ENCODE measurements at places on chromosomes 1 and 21.
A peak's percentile ranks its signal among the peaks of the same experiment; 100 is the strongest.

GRCh38 chr1:193367863-193368262, 181.4 kb upstream of the B3GALT2 start:
- DNase-seq = no peak

GRCh38 chr1:202117898-202118371, 4.8 kb upstream of the GPR37L1 start:
- DNase-seq = no peak

GRCh38 chr1:172915271-172915670, 135.5 kb downstream of the TNFSF18 start:
- no peak for DNase-seq

GRCh38 chr1:93427656-93428055, 20.3 kb upstream of the FNBP1L start:
- DNase-seq = no peak

- DNase-seq = no peak
Observed at GRCh38 chr1:46801323-46802055, 2.6 kb downstream of the CYP4B1 start.

DNA sequence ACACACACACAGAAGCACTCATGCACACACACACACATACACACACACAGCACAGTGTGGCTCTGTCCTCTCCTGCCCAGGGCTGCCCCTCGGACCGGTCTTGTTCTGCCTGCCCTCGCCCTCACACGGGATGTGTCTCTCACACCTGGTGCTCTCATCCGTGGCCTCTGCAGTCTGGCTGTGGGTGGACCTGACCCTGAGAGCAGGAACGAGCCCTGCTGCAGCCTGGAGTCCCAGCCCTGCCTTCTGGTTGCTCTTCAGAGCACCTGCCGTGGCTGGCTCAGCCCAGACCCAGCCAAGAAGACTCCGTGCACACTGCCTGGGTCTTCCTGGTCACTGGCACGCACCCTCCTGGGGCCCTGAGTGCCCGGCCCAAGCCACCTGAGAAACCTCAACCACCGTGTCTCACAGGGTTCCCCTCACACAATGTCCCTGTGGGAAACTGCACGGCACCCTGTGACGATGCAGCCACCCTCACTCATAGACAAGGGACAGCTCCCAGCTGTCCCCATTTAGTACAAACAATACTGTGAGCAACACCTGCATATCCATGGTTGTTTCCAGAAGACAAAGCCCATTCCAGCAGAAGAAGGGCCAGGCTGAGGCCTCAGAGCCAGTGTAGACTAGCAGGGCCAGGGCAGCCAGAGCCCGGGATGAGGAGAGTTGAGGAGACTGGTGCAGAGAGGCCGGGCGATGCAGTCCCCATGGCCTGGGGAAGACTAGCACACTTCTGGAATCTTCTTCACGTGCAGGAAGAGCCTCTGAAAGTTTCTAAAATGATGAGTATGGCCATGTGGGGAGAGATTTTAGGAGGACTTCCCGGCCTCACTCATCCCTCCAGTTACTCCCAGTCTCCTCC, 234.0 kb downstream of the NPHP4 start:
- DNase-seq = no peak

DNA sequence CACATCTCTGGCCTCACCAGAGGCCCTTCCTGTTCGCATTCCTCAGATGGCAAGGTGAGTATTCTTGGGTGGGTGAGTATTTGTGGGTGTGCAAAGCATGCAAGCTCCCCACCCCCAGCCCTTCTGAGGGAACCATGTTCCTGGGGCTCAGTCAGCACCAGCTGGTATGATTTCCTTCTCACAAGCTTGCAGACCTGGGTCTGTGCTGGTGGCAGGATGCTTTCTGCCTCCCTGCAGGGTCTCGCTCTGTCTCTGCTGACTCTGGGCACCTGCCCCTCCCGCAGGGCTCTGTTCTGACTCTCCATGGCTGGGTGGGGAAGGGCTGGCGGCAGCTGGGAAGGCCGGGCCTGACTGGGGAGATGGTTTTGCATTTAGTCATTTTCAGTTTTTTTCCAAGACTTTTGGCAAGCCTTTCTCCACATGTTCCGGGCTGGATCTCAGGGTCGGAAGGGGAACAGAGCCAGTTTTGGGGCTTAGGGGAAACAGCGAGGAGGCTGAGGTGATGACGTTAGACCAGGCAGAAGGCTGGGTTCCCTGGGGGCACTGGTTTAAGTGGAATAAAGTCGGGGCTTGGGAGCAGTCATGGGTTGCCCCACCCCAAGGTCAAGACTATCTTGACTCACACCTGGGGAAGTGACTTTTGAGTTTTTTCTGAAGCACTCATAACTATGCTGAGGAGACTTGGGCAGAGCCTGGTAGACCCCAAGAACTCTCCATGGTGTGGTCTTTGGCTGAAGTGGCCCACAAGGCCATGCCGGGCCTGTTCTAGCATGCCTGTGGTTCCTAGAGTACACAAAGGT, 6.2 kb downstream of the RASSF5 start:
- DNase-seq = no peak

GRCh38 chr1:237141502-237141901, 99.5 kb downstream of the RYR2 start:
- no peak for DNase-seq

- DNase-seq = no peak
Observed at GRCh38 chr1:157574836-157575235, 22.5 kb upstream of the FCRL5 start.

DNA sequence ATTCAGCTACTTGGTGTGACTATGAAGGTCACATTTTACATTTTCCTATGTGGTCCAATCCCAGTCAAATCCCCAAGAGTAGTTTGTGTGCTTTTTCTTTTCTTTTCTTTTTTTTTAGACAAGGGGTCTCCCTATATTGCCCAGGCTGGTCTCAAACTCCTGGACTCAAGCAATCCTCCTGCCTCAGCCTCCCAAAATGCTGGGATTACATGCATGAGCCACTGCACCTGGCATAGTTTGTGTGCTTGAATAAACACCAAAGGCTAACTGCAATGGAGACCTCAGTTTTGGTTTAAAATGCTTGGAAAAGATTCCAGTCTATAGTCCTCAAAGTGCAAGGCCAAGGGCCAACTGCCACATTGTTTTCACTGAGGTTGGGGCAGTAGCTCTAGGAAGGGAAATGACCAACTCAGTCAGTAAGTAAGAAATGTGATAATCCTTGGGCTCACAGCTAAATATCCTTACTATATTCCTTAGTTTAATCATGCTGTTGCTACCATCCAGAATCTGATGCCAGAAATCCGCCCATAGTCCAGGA, 38.6 kb downstream of the EIF2B3 start:
- no peak for DNase-seq

DNA sequence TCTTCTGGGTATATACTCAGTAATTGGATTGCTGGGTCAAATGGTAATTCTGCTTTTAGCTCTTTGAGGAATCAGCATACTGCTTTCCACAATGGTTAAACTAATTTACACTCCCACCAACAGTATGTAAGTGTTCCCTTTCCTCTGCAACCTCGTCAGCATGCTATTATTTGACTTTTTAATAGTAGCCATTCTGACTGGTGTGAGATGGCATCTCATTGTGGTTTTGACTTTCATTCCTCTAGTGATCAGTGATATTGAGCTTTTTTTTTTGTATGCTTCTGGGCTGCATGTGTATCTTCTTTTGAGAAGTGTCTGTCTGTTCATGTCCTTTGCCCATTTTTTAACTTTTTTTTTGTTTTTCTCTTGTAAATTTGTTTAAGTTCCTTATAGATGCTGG, 279.4 kb downstream of the PTGER3 start:
- no peak for DNase-seq

- peak; percentile 66 for DNase-seq
Observed at GRCh38 chr21:42850866-42851391, 28.4 kb downstream of the WDR4 start.

DNA sequence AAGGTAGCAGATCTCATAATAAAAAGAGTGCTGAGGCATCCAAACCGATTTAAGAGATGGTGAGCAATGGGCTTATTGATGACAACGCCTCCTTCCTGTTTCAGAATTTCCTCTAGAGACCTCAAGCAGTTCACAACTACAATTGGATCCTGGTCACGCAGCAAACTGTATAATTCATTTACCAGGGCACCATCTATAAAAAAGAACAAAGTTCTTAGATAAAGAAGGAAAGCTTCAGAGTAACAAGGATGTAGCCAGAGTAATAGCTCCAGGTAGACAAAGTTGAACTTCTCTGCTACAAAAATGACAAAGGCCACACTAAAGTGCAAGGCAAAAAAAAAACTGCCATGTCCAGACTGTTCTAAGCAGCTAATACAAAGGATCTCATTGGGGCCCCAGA, 3.4 kb downstream of the AP4B1 start:
- no peak for DNase-seq

DNA sequence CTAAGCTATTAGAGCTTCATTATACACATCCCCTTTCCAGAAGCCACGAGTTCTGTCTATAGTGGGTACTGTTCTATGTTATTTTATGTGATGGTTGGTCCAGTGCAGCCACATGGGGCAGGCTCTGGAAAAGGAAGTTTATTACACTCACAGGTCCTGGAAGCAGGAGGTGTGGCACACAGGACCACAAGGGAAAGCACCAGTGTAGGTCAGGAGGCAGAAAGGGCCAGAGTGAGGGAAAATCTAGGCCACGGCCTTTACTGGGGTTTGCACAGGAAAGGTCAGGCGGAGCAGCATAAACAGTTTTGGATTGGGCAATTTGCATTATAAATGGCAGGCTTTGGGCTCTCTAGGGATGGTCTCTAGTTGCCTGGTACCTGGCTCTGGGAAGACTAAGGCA, 21.8 kb upstream of the CNIH3 start:
- no peak for DNase-seq

DNA sequence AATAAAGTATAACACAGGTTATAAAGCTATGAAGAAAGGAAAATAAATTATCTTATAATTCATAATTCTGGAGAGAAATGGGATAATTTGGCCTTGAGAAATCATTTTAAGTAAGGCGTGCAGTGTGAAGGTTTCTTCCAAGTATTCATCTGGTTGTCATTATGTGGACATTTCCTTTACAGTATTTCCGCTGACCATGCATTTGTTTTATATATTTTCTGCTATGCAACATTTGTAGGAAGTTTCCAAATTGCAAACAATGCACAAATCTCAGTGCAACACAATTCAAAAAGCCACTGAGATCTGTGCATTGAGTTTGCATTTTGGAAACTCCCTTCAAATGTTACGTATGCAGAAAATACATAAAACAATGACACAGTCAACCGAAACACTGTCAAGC, 17.8 kb downstream of the ZNF670 start:
- no peak for DNase-seq

- peak; percentile 90 for DNase-seq
Observed at GRCh38 chr1:9629445-9630201, 21.9 kb upstream of the PIK3CD start.

DNA sequence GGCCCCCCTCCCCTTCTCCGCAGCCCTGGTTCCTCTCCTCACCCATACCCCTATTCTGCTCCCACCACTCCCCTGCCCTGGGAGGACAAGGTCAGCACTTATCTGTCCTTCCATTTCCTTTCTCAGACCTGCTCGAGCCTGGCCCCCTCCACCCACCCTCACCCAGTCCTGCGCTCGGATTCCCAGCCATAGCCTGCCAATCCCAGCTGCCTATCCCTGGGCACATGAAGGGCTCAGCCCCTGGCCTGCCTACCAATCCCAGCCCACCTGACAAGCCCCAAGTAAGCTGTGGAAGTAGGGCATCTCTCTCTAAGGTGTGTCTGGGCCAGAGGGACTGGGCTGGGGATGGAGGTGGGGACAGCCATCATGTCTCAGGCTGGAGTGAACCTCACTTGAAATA, 5.4 kb downstream of the BLACAT1 start:
- DNase-seq = no peak

- no peak for DNase-seq
Observed at GRCh38 chr1:1221887-1222574, 8.1 kb upstream of the TNFRSF4 start.

GRCh38 chr1:15075817-15076216, 77.7 kb upstream of the TMEM51 start:
- no peak for DNase-seq

GRCh38 chr1:56052041-56052440, 527.3 kb downstream of the PLPP3 start:
- no peak for DNase-seq

DNA sequence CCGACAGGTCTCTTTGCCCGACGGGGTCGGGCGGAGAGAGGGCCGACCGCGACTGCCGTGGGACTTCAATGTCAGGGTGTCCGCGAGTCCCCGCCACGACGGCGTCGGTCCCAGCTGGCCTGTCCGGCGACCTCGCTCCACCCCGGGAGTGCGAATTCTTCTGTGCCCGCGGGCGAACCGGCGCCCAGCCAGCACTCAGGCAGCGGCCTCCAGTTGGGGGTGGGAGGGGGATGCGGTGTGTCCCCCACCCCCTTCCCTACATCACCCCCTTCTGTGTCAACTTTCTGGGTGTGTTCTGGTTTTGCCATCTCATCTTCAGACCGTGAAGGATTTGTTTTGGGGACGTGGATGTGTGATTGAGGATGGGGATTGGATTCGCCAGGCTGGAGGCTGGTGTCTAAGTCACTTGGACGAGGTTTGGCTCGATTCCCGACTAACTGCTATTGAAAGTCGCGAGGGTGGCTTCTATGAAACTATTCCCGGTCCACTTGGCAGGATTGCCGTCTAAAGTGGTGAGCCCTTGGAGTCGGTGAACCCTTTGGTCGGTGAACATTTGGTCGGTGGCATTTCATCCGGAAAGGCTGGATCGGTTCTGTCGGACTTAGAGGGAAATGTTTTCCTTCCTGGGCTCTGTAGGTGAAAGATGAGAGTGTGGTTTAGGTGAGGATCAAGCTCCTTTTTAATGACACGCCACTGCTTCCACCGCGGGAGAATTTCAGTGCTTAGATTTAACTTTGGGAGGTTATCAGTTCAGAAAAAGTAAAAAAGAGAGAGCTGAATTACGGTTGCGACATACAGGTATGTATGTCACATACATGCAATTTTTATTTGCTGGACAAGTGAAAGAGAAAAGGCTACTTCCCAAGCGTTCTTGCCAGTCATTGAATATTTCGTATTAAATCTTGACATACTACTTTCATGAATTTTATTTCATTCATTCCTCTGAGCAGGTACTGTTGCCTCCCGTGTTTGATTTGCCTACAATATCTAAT, 771 bp downstream of the ABCD3 start:
- DNase-seq = peak; percentile 42

DNA sequence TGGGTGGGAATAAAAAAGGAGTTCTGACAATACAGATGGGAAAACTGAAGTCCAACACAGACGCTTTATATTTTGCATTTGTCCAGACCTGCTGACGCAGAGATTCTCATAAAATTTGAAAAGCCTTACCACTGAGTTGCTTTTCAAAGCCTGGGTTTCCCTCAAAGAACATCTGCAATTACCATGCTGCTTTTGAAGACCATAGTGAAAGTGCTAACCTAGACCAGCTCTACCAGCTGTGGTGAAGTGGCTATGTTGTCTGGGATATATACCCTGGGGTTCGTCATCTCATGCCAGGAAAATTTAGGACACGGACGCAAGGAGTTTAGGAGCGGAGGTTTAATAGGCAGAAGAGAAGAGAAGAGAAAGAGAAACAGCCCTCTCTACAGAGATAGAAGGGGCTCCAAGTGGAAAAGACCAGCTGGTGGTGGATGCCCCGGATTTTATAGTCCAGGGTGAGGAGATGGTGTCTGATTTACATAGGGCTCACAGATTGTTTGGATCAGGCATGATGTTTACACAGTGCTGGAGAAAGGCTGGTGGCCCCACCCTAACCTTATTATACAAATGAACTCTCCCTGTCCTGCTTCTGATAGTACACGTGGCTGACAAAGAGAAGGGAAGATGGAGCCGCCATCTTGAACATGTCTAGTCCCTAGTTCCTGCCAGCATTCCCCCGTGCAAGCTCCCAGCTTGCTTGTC, 73.8 kb downstream of the AK4 start:
- DNase-seq = no peak

GRCh38 chr1:160127865-160128523, 12.4 kb downstream of the ATP1A2 start:
- no peak for DNase-seq

Measured in activated CD8-positive, alpha-beta memory T cell treated with anti-CD3 and anti-CD28 coated beads, Interleukin-2, amount 10 ng/mL, durations not matched to agents 7 days and 5 days (primary cell).